ENCODE measurements at places on chromosomes 11 and 22. TPM values are rescaled to one million over a fixed set of nuclear protein-coding genes. Genes with fewer than 3 reads are reported as not detected.

The CDC45 gene
- total RNA-seq: 13.3 TPM

GRCh38 chr11:66889960-66890359, 33.1 kb downstream of the LRFN4 start:
- no peak for DNase-seq
- H3K36me3 ChIP-seq: peaks cover 3% of the 10 kb centered on the region
- H3K27ac ChIP-seq: no peak overlapping the region
- no peaks in the 10 kb centered on the region for H3K27me3 ChIP-seq
- H3K4me3 ChIP-seq: no peak overlapping the region
- H3K4me1 ChIP-seq: peaks cover 40% of the 10 kb centered on the region

The NNMT gene
- 370 TPM for total RNA-seq

GRCh38 chr11:14676068-14676467, 32.5 kb downstream of the PDE3B start:
- H3K36me3 ChIP-seq: no peaks in the 10 kb centered on the region
- no peak overlapping the region for H3K27ac ChIP-seq
- H3K4me3 ChIP-seq: no peak overlapping the region
- no peaks in the 10 kb centered on the region for H3K4me1 ChIP-seq
- DNase-seq: no peak

GRCh38 chr11:27497284-27497866, 9.2 kb downstream of the LIN7C start:
- H3K4me3 ChIP-seq: no peak overlapping the region
- no peak overlapping the region for H3K27ac ChIP-seq
- no peaks in the 10 kb centered on the region for H3K27me3 ChIP-seq
- no peak for DNase-seq
- peaks cover 19% of the 10 kb centered on the region for H3K4me1 ChIP-seq
- peaks cover 7% of the 10 kb centered on the region for H3K36me3 ChIP-seq

DNA sequence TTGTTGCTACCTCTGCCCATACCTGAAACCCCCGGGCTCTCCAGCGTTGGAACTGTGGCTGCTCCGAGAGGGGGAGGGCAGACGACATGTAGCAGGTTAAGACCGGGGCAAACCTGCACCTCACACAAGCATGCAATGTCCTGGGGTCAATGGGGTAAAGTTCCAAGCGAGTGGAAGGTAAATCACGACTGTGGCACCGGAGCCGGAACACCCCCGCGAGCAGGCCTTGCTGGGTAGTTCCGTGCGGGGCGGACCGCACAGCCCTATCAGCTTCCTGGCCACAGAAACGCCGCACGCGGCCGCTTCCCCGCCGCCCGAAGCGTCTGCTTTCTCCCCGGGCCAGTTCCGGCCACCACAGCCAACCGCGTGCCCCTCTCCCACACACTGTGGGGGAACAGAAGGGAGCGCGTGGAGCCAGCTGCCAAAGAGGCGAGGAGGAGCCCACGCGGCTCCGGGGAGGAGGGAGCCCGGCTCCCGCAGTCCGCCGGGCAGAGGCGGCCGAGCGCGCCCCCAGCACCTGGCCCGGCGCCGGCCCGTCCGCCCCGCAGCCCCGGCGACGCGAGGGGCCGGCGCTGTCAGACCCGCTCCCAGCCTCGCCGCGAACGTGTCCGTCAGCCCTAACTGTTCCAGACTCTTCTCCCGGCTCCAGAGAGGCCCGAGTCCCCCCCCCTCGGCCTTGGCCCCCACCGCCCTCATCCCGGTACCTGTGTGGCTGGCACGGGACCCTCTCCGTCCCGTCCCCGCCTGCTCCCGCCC, 1.6 kb downstream of the SPTBN2 start:
- H3K4me1 ChIP-seq: peaks cover 27% of the 10 kb centered on the region
- DNase-seq: no peak
- no peak overlapping the region for H3K27ac ChIP-seq
- peaks cover 3% of the 10 kb centered on the region for H3K27me3 ChIP-seq
- H3K4me3 ChIP-seq: peak overlapping the region; percentile 66

The RASL10A gene
- 0.27 TPM for total RNA-seq

The CATSPER1 gene
- not detected for total RNA-seq

The CCDC73 gene
- not detected for total RNA-seq

The ST14 gene
- not detected for total RNA-seq

GRCh38 chr22:49084206-49084605, 743.5 kb downstream of the BRD1 start:
- peaks cover 23% of the 10 kb centered on the region for H3K27me3 ChIP-seq
- no peaks in the 10 kb centered on the region for H3K4me1 ChIP-seq
- H3K27ac ChIP-seq: no peak overlapping the region
- H3K4me3 ChIP-seq: no peak overlapping the region

- DNase-seq: no peak
- no peaks in the 10 kb centered on the region for H3K36me3 ChIP-seq
- peaks cover 3% of the 10 kb centered on the region for H3K27me3 ChIP-seq
Measured at GRCh38 chr11:131079036-131079435, 162.8 kb upstream of the SNX19 start.

The TMEM191B gene
- 1.7 TPM for total RNA-seq

DNA sequence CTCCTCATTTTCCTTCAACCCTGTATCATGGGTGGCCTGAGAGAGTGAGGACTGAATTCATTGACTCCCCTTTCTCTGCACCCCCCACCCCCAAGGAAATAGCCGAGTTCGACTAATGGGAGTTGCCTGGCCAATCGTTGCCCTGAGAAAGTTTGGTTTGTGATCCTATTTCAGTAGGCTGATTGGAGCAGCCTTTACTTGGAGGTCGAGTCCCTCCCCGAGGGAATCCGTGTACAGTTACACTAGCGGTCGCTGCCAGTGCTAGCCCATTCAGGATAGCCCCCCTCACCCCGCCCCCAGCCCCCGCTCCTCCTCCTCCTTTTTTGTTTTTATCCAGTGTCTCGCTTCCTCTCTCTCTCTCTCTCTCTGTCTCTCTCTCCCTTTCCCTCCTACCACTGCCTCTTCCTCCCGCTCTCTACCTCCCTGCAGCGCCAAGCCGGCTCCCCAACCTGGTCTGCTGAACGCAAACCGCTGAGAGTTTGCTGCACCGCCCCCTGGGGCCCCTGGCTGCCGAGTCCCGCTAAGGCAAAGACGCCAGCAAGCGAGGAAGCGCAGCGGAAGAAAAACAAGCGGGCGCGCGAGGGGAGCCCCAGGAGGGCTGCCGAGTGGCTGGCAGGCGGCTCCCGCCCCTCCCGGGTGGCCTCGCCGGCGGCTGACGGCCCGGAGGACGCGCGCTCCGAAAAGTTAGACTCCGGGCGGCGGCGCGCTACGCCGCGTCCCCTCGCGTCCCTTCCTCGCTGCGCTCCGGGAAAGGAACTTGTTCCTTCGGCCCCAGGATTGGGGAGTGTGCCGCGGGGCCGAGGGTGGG, at the start of gene GRAMD1B:
GRAMD1B (plus strand) TSS at position 357 of the 808 bp plus-strand sequence. CDS start 524 bp downstream, outside the sequence.
- H3K36me3 ChIP-seq: no peaks in the 10 kb centered on the region
- H3K27me3 ChIP-seq: peaks cover 18% of the 10 kb centered on the region

DNA sequence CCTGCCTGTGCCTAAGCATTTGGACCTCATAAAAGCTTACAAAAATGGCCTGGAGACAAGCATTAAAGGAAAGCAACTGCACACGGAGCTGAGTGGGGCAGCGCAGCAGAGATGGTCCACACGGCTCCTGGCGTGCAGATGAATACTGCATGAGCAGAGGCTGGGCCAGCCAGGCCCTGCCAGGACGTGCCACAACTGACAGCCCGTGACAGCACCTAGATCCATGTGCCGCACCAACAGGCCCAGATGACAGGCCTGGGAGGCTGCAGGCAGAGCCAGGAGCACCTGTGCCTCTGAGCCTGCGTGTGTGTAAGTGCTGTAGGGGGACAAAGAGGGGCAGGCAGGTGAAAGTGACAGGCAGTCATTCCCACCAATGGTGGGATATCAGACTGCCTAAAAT, 33.4 kb downstream of the MICAL3 start:
- peaks cover 52% of the 10 kb centered on the region for H3K4me1 ChIP-seq
- no peak overlapping the region for H3K27ac ChIP-seq
- no peaks in the 10 kb centered on the region for H3K36me3 ChIP-seq

DNA sequence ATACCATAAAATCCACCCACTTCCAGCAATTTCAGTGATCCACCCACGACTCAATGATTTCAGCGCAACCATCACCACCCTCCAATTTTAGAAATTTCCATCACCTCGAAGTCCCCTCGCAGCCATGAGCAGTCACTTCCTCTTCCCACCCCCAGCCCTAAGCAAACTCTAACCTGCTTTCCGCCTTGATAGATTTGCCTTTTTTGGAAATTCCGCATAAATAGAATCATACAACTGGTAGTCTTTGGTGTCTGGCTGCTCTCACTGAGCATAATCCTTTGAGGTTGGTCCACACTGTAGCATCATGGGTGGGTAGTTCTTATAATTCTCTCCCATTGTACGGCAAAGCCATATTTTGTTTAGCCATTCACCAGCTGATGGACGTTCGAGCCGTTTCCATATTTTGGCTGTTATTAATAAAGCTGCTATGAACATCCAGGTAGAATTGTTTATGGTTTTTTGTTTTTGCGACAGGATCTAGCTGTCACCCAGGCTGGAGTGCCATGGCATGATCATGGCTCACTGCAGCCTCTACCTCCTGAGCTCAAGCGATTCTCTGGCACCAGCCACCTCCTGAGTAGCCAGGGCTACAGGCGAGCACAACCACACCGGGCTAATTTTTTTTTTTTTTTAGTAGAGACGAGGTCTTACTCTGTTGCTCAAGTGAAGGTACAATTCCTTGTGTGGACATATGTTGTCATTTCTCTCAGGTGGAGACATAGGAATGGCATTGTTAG, 16.0 kb downstream of the PIM3 start:
- H3K36me3 ChIP-seq: peaks cover 7% of the 10 kb centered on the region
- H3K4me3 ChIP-seq: no peak overlapping the region
- peak; percentile 17 for DNase-seq
- peaks cover 3% of the 10 kb centered on the region for H3K4me1 ChIP-seq
- no peak overlapping the region for H3K27ac ChIP-seq

DNA sequence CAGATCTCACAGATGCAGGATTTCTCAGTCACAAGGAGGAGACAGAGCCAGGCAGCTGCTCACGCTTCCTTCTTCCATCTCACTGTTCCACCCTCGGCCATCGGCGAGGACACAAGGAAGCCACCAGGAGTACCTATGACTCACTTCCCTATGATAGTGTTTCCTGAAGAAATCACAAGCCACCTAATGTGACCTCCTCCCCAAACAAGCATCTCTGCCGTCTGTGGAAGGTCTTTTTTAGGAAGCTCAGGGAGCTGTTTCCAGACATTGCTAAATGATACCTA, 672.7 kb downstream of the TBC1D22A start:
- no peak overlapping the region for H3K27ac ChIP-seq
- H3K36me3 ChIP-seq: peaks cover 3% of the 10 kb centered on the region
- no peaks in the 10 kb centered on the region for H3K27me3 ChIP-seq
- H3K4me3 ChIP-seq: no peak overlapping the region

The RAPSN gene
- total RNA-seq: 0.33 TPM

- no peak for DNase-seq
- H3K27ac ChIP-seq: no peak overlapping the region
- no peaks in the 10 kb centered on the region for H3K36me3 ChIP-seq
- H3K27me3 ChIP-seq: no peaks in the 10 kb centered on the region
- H3K4me3 ChIP-seq: no peak overlapping the region
- H3K4me1 ChIP-seq: no peaks in the 10 kb centered on the region
Measured at GRCh38 chr22:16774911-16775500, 50.2 kb downstream of the XKR3 start.

The SELENOH gene
- 92.1 TPM for total RNA-seq

DNA sequence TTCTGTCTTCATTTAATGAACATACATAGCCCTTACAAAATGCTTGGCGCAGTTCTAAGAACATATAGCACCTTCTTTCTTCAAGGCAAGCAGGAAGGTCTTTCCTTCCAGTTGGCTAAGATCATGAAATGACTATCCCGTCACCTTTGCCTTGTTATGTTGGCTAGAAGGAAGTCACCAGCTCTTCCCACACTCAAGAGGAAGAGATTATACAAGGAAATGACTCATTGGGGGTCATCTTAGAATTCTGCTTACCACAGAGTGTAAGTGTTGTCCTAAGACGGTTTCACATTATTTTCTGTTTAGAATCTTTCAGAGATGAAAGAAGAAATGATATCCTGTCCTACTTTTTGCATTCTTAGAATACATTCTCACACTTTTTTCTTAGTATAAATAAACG, 808.0 kb upstream of the LUZP2 start:
- H3K4me1 ChIP-seq: peaks cover 11% of the 10 kb centered on the region
- no peak overlapping the region for H3K27ac ChIP-seq
- H3K36me3 ChIP-seq: no peaks in the 10 kb centered on the region
- H3K4me3 ChIP-seq: no peak overlapping the region

DNA sequence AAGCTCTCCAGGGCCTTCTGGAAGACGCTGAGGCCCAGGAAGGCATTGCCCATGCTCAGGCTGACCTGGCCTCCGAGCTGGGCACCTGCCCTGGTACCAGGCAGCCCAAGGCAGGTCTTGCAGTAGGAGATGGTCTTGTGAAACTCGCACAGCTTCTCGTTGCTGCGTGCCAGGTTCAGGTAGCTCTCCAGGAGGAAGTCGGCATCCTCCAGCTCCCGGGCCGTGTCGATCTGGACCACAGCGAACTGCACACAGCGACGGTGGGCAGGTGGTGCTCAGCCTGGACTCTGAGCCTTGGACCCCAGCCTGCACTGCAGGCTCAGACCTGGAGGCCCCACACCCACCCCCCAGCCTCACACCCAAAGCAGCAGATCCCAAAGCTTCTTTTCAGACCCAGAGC, 1.0 kb downstream of the RAPSN start:
- H3K36me3 ChIP-seq: no peaks in the 10 kb centered on the region
- H3K27ac ChIP-seq: no peak overlapping the region
- no peak for DNase-seq
- H3K4me1 ChIP-seq: no peaks in the 10 kb centered on the region
- no peak overlapping the region for H3K4me3 ChIP-seq
- no peaks in the 10 kb centered on the region for H3K27me3 ChIP-seq

Measured in chondrocyte (in vitro differentiated cells).